ENCODE measurements at places on chromosomes 6 and 20.

- no peak for DNase-seq
Observed at GRCh38 chr6:1382331-1382882, 7.0 kb upstream of the FOXF2 start.

DNA sequence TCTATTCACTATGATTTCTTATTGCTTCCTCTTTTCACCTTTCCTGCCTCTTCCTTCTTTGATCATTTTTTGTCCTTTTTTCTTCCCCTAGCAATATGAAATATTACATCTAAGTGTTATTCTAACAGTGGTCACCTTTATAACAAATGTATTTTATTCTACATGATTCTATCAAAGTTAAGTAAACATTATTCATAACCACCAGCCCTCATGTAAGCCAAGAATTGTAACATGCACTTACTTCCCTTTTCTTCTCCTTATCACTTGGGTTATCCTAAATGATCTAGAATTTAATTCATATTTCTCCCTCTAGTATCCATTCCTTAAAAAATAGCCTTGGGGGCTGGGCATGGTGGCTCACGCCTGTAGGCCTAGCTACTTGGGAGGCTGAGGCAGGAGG is 88.3 kb upstream of the SLC22A23 start:
- DNase-seq, result no peak

- DNase-seq, result no peak
Observed at GRCh38 chr20:12891643-12892042, 117.1 kb upstream of the SPTLC3 start.

DNA sequence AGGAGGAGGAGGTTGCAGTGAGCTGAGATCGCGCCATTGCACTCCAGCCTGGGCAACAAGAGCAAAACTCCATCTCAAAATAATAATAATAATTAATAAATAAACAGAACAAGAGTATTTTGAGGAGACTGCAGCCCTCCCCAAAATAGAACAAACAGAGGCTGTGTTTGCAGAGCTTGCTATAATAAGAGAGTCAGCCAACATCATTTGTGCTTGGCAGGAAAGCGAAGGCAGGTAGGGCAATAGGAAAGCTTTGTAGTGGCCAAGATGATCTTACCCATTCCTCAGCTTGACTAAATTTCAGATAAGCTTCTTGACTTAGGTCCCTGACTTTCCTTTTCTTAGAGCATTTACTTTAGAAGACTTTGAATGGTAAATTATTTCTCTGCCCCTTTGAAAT is 6.7 kb downstream of the C6orf141 start:
- DNase-seq, result no peak

DNA sequence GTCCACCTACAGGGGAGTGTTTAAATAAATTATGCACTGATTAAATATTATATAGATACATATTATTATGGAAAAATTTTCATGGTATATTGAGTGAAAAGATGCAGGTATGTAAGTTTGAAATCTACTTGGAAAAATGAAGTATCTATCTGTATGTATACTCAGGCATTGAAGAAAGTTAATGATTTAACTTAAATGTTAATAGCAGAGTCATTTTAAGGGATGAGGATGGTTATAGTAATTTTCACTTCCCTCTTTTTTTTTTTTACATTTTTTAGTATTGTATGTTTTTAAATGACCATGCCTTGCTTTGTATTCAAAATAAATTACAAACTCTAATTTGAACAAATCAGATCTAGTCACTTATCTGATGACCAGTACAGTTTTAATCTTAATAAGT is 43.2 kb upstream of the NOTCH4 start:
- no peak for DNase-seq

GRCh38 chr20:26209171-26209941 is 512.7 kb upstream of the ZNF337 start:
- DNase-seq, result peak; percentile 1

GRCh38 chr6:5524110-5524509 is 262.8 kb downstream of the FARS2 start:
- no peak for DNase-seq

DNA sequence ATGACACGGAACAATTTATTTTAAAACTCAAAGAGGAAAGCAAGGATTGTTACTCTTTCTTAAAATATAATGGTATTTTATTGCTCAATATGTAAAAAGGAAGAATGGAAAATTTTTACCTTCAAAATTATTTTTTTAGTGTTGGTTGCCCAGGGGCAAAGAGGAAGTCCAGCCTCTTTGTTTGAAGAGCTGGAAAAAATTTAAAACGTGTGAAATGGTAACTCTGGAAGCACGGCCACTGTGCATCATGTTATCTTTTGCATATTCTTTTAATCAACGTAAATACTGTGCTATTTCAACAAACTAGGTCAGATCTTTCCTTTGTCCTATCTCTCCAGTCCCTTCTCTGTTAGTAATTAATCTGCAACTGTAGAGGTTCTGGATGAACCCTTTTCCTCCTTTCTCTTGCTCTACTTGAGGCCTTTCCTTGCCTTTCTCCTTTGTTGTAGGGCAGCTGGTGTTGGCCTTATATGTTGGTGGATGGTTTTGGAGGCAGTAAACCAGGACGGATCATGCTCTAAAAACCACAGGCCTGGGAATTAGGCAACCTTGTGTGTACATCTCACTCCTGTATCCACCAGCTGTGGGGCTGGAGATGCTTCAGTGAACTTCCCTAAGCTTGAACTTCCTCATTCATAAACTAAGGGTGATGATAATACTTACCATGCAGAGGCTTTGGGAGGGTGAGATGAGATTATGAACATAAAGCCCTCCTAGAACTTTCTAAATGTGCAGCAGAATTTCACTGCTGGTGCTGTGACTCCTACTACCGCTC is 143.3 kb downstream of the PRL start:
- no peak for DNase-seq

- DNase-seq, result no peak
Observed at GRCh38 chr6:48535582-48536009, 424.6 kb upstream of the PTCHD4 start.

GRCh38 chr6:157773248-157773773 is 49.7 kb upstream of the SNX9 start:
- no peak for DNase-seq

DNA sequence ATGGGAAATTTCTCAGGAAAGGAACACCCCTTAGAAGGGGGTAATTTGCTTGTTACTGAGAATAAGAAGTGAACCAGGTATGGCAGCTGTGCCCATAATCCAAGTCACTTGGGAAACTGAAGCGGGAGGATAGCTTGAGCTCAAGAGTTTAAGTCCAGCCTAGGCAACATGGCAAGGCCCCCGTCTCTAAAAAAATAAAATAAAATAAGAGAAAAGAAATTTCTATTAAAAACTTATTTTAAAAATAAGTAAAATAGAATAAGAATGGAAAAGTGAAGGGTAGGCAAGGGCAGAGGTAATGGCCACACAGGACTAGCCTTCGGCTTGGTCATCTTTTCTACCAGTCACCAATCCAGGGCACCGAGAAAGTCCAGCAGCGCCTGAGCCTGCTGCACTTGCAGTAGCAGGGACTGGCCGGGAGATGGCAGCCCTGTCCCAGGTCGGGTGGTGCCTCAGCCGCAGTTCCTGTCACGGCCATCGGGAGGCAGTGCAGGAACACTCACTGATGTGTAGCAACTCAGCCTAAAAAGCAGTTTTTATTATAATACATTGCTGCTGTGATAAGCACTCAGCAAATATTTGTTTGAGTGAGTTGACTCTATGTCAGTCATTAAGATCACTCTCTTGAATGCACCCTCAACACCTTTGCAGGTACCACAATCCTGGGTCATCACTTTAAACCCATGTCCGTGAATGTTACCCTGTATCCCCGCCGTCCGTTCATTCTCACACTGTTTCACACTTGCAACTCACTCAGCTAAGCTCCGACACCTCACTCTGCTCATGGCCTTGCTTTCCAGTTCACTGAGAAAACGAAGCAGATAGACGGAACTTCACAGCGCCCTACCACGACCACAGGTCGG is 23.2 kb upstream of the GCM1 start:
- peak; percentile 79 for DNase-seq

GRCh38 chr6:25286891-25287290 is 7.7 kb downstream of the CARMIL1 start:
- DNase-seq, result no peak

- no peak for DNase-seq
Observed at GRCh38 chr20:57509665-57510237, 15.2 kb downstream of the CTCFL start.

- no peak for DNase-seq
Observed at GRCh38 chr6:154590756-154591155, 80.3 kb upstream of the CNKSR3 start.

DNA sequence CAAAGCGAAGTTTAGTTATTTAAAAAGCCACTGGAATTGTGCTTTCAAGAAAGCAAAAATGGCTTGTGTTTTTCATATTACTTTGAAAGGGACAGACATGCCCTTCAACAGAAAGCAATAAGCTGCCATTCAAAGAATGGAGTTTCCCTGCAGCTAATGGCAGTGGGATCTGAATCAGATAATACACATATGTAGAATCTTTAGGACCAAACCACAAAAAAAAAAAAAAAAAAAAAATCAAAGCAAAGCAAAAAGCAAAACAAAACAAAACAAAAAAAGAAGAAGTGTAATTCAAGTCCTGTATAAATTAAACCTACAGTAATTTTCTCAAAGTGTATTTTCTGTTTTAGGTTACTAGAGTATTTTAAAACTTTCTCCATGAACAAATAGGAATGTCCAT is 63.6 kb upstream of the ZNF217 start:
- no peak for DNase-seq

GRCh38 chr6:72552938-72553337 is 68.9 kb upstream of the KCNQ5 start:
- no peak for DNase-seq

DNA sequence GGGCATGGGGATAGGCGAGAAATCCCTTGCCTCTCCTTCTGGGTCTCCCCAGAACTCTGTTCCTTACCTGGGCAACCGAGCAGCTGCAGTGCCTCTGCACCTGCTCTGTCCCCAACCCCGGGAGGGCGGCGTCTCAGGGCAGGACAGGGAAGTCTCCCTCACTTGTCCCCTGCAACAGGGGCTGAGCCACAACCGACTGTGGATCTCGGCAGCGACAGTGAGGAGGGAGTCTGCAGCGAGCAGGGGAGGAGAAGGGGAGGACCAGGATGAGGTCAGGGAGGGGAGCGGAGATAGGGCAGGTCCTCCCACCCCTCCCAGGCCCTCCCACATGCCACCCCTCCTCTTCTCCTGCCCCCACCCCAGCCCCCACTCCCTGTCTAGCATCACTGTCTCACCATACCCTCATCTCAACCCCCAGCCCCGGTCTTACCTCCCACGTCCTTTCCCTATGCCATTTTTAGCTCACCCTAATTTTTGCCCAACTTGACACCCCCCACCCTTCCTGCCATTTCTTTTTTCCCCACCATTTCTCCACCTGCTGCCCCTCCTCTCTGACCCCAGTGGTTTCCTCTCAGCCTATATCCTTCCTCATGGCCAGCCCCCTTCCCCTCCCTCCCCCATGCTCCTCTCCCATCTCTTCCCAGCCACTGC is at the start of gene TNXB:
TNXB (minus strand) TSS at position 225 of the 651 bp plus-strand sequence. CDS start 11,140 bp downstream, outside the sequence.
- no peak for DNase-seq

DNA sequence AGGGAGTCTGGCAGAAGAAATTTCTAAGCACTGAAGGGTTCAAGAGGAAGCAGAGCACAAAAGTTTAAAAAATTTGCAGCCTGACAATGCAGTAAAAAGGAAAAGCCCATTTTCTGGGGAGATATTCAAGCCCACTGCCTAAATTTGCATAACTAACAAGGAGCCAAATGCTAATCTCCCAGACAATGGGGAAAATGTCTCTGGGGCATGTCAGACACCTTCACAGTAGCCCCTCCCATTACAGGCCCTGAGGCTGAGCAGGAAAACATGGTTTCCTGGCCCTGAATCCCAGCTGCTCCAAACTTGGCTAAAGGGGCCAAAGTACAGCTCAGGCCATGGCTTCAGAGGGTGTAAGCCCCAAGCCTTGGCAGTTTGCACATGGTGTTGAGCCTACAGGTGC is 908.5 kb upstream of the MANEA start:
- DNase-seq, result no peak

GRCh38 chr6:153862927-153863326 is 176.1 kb upstream of the OPRM1 start:
- DNase-seq, result no peak

DNA sequence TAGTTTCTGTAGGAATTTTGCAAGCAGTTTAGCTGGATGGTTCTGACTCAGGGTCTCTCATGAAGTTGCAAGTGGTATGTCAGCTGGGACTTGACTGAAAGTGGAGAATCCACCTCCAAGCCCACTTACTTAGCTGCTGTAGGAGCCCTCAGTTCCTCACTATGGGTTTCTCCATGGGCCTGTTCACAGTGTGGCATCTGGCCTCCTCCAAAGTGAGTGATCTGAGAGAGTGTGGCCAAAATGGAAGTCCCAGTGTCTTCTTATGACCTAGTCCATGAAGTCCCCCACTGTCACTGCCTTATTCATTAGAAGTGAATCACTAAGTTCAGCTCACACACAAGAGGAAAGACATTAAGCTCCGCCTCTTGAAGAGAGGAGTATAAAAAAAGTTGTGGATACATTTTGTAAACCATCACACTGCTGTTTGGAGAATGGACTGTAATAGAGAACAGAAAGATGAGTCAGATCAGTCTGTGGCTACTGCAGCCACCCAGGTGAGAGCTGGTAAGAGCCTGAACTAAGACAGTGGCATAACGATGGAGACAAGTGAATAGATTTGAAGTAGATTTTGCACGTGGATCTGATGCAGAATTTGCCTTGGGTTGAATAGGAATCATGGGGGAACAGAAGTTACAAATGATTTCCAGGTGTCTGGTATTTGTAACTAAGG is 4.9 kb upstream of the NELFCD start:
- DNase-seq, result no peak

GRCh38 chr6:161318456-161318855 is 44.6 kb upstream of the AGPAT4 start:
- no peak for DNase-seq

DNA sequence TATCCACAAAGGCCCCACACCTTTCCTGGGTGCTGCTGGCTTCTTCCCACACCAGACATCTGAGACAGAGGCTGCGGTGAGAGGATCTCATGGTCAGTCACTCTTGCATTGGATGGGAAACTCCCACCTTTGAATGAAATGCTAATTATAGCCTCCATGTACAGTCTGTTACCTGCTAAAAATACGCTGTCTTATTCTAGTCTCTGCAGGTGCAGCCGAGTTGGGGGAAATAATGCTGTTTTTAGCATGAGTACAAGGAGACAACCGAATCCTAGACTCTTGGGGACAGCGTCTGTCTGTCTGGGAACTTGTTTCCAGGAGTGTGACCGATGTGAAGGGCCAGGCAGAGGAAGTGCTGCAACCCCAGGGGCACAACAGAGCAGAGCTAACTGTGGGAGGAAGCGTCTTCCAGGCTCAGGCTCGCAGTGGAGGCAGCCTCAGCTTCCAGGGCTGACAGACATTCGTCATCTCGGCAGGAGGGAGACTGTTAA is 286.2 kb downstream of the PREX1 start:
- no peak for DNase-seq

DNA sequence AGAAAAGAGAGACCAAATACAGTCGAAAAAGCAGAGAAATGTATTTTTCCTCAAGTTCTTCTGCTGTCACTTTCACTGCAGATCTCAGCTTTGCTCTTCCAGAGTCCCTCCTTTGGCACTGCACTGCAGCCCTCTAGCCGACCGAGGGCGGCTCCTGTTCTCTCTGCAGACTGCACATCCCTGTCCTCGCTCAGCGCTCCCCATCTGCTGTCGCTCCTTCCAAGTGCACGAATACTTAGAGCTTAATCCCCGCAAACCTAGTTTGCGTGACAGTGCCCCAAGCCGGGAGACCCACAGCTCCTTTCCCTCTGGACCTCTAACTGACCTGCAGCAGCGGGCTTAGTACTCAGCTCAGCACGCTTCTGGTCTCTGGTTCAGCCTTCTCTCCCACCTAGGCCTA is 15.2 kb downstream of the RPP21 start:
- no peak for DNase-seq
